ENCODE measurements at places on chromosomes 16 and 17. TPM values are rescaled to one million over a fixed set of nuclear protein-coding genes. Genes with fewer than 3 reads are reported as not detected.

The HBA1 gene
- polyA plus RNA-seq = not detected

The CRHR1 gene
- not detected for polyA plus RNA-seq

DNA sequence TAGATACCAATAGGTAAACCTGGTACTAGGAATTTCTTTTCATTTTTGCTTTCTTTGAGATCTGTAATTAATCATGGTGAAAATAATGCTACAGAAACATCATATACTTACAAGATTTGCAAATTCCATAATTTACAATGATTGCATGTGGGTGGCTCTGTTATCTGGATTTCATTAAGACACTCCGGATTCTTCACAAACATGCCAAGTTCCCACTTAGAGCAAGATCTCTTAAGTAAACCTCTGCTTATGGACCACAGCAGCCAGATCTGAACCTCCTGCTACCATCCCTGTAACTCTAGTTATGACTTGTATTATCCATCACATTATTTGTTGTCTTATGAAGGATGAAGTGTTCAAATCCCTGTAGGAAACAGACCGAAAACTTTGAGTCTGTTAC, 424.7 kb downstream of the CDH13 start:
- no peak for DNase-seq

- no peak for DNase-seq
These were observed 261 bp upstream of the B4GALNT2 start for GRCh38 chr17:49132317-49132698.

The PMP22 gene
- not detected for polyA plus RNA-seq

- no peak for DNase-seq
These were observed 63.7 kb upstream of the BCO1 start for GRCh38 chr16:81174644-81175324.

DNA sequence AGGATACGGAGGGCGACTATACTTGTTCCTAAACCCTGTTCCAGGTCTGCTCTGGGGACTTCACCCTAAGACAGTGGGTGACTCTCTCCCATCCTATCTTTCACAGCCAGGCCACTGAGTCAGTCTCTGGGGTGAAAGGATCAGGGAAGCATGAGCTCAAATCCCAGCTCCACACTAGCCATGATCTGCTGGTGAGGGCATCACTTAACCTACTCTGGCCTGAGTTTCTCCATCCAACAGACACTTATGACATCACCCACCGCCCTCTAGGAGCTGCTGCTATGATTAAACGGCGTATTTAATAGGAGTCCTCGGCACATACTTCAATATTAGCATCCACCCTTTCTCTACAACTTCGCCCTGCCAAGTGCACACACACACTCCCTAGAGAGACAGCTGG, 10.1 kb downstream of the GAST start:
- DNase-seq = no peak

GRCh38 chr17:15440347-15440746, 27.1 kb downstream of the CDRT4 start:
- DNase-seq = no peak

GRCh38 chr17:82236142-82236971, 7.5 kb downstream of the SLC16A3 start:
- no peak for DNase-seq

DNA sequence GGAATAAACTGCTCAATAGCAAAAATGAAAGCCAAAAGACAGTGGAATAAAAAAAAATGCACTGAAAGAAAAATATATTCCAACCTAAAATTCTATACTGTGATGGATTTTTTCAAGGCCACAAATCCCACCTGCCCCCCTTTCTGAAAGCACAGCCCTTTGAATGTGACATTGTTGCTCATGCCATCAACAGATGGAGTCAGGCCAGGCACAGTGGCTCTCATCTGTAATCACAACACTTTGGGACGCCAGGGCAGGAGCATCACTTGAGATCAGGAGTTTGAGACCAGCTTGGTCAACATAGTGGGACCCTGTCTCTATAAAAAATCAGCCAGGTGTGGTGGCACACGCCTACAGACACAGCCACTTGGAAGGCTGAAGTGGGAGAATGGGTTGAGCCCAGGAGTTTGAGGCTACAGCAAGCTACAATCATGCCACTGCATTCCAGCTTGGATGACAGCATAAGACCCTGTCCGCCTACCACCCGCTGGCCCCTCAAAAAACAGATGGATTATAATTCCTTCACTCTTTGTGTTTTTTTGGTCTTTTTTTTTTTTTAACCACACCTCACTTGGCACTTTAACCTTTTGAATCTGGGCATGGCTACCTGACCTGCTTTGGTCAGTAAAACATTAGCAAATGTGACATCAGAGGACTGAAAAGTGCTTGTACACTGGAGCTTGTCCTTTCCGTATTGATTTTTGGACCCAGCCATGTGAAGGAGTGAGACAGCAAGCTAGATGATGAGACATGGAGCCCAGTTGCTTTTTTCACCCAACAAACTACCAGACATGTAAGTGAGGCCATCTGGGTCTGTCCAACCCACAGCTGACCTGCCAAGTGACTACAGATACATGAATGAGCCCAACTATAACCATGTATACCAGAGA, 36.3 kb downstream of the GLG1 start:
- no peak for DNase-seq

- DNase-seq = no peak
These were observed 757 bp downstream of the ORMDL3 start for GRCh38 chr17:39926588-39927100.

The NEUROD2 gene
- not detected for polyA plus RNA-seq
